ENCODE measurements at places on chromosomes 2 and 18. TPM values are rescaled to one million over a fixed set of nuclear protein-coding genes. Genes with fewer than 3 reads are reported as not detected.

BCL11A gene
- 5.9 TPM for total RNA-seq

MAP3K19 gene
- not detected for total RNA-seq

AKAIN1 gene
- not detected for total RNA-seq

CRYGD gene
- not detected for total RNA-seq

STPG4 gene
- 0.32 TPM for total RNA-seq

All from smooth muscle cell of the umbilical artery (primary cell).